ENCODE measurements at places on chromosomes 2 and 18.

DNA sequence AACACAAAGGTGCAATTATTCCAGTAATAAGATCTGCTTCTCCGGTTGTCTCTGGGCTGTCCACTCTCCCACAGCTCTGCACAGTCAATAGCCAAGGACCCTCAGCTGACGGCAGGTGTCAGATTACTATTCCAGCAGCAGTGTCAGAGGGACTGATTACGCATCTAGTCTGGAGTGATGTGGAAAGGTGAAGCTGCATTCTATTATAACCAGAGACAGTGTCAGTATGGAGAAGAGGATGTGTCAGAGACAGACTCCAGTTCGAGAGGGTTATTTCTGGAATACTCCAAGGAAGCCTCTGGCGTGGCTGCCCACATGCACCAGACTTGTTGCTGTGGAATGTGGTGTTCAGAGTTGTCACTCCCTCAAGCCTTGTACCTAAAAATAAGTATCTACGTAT lies 163.6 kb upstream of the TMEM200C start:
- no peak for DNase-seq

DNA sequence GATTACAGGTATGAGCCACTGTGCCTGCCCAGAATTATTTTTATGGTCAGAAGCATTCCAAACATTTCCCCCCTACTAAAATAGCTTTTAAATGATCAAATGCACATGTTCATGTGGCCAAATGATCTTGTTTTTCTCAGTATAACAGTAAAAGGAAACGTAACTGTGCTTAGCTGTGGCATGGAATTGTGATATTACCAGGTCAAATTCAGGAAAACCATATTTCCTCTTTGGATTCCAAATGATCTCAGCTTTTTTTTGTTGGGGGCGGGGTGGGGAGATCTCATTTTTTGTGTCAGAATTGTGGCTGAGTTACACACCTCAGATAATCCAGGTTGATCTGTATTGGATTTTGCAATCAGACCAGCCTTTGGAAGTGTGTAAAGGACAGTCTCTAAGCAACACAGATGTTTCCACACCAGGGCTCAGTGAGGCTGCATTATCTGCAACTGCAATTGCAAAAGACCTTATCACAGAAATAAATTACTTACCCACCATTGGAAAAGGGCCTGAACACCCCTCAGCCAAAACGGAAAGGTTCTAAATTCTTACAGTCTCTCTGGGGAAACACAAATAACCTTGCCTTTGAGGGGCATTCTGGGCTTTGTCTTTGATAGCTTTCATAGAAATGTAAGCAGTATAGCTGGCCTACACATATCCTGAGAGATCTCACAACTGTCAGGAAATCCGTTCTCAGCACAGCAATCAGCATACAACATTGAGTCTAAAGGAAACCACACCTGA lies 8.4 kb downstream of the CASP10 start:
- DNase-seq = no peak

GRCh38 chr2:105383432-105384166 lies 15.3 kb downstream of the FHL2 start:
- no peak for DNase-seq

- no peak for DNase-seq
These were observed 40.9 kb upstream of the STPG4 start for GRCh38 chr2:47196046-47196445.

GRCh38 chr18:8828798-8829197 lies 123.4 kb downstream of the MTCL1 start:
- no peak for DNase-seq
